Cerebellar nuclear complex (tissue), 1 donor: ENCODE measurements at places on chromosomes 11 and 22.

DNA sequence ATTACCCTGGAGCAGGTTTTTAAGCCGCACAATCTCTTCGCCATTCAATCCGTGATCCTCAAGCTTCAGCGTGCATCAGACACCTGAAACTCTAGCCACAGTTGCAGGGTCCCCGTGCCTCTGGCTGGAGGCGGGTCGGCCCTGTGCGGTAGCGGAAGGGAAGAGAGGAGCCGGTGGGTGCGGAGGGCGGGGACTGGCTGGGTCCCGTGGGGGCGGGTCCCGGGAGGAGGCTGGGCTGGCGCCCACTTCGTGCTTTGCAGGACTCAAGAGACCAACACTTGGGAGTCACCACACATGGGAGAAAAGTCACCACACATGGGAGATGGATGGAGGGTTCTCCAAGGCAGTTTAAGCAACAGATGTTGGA is 772 bp downstream of the C22orf15 start:
- DNase-seq, result no peak

DNA sequence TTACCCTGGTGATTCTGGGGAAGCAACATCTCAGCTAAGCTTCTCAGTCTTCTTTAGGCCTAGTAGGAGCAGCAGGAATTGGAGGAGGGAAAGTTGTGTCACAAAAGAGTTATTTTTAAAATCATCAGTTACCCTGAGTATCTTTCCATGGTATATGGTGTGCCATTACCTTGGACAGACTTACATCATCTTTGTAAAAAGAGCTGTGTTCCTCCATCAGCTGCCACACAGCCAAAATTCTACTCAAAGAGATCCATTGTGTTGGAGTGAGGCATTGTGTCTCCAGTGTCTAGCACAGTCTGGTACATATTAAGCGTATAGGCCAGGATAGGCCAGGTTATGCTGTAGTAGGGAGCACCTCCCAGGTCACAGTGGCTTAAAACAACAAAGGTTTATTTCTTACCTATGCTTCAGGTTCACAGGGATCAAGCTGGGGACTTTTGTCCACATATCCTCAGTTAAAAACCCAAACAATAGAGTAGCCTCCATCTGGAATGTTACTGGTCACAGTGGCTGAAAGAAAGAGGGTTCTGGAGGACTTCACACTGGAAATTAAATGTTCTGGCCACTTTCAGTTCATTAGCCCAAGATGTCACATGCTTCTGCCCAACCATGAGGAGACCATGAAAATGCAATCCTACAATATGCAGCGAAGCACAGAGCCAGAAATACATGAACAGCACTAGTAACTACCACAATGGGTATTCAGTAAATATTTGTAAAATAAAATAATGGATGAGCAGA is 9.9 kb upstream of the TMPRSS5 start:
- DNase-seq, result no peak

GRCh38 chr22:40541300-40541699 is 95.2 kb downstream of the MRTFA start:
- DNase-seq, result no peak

GRCh38 chr11:72924568-72925190 is 110.5 kb downstream of the ATG16L2 start:
- no peak for DNase-seq

GRCh38 chr11:93540896-93541553 is 2.2 kb downstream of the SMCO4 start:
- DNase-seq, result no peak

DNA sequence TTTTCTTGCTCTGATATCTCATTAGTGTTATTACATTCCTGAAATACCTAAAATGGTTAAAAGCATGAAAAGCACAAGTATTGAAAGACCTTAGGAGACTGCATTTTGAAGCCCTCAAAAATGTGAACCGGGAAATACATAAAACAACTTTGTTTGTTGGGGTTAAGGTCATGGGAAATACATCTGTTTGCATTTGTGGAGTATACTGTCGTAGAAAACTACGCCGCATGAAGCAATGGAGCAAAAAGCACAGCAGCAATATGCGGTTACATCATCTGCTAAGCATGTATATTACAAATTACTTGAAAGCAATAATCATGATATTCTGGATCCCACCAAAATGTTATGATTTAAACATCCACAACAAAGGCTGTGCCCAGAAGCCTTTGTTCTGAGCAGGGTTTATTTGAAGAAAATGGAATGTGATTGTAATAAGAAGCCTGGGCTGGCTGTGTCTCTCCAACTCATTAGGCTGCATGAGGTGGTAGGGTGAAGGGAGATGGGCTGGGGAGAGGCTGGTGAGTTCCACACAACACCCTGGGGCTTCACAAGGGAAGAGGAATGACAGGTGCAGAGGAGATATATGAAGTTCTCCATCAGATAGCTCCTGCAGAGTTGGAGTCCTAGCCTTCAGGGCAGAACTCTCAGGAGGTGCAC is 64.7 kb upstream of the LIN7C start:
- no peak for DNase-seq

DNA sequence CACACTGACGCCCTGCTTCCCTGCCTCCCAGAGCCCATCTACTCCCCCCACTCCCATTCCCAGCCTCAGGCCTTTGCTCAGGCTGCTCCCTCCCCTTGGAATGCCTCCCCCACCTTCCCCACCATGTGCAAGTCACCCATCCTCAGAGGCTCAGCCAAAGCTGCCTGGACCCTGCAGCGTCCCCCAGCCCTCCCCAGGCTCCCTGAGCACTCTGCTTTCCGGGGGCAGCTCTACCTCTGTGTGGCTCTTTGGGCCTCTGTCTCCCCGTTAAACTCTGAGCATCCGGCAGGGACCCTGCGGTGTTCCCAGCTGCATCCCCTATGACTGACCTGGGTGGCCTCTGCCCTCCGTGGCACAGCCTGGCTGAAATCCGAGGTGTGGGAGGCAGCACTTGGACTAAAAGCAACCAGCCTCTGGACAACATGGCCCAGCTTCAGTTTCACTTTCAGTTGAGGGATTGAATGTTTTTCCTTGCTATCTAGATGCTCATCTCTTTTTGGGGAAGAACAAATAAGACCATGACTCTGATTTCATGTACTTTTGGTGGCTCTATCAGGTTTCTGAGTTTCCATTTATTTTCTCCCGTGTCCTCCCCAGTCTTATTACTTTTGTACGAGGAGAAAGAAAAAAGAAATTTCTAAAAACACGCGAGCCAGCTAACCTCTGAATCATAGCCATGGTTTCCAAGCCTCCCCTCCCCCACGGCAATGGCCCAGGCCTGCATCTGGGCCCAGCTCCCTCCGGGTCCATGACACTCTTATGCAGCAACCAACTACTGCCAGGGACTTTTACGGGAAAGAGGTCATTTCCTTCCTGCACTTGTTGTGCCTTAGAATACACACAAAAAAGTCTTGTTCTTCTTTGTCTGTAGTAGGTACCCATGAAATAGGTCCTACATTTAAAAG is 3.8 kb downstream of the APOL3 start:
- no peak for DNase-seq

DNA sequence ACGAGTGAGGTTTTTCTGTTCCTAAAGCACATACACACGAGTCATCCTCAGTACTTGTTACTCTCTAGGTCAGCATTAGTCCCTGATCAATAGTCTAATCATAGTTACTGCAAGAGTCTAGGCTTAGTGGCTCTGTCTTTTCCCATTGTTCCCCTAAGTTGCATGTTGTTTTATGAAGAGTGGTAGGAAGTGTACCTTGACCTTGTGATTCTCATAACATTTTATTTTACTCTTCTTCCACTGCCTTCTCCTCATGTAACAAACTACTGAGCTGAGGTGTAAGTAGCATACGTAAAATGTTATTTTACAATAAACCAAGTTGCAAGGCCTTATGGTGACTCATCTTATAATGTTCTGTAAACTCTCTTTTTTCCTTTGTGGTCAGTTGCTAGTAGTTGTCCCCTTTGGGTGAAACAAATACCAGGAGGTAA is 15.0 kb downstream of the METTL15 start:
- DNase-seq, result no peak

DNA sequence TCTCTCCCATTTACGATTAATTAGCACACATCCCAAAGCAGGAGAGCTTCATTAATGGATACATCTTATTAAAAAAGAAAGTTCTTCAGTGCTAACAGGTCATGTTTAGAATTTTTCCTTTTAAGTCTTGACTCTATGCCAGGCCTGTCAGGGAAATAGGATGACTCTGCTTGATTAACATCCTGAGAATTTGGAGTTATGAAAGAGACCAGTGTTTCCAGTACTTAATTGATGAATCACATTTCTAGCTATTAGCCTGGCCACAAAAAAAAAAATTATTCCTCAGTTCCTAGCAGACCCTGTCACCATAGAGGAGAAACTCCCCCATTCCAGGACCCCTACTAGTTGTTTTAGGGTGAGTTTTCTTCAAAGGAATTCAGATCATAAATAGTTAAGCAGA is 23.6 kb upstream of the ME3 start:
- DNase-seq, result no peak

- DNase-seq, result no peak
These were observed 27.9 kb downstream of the SLC25A17 start for GRCh38 chr22:40791241-40791640.

GRCh38 chr11:104152941-104153505 is 10.9 kb downstream of the PDGFD start:
- no peak for DNase-seq

DNA sequence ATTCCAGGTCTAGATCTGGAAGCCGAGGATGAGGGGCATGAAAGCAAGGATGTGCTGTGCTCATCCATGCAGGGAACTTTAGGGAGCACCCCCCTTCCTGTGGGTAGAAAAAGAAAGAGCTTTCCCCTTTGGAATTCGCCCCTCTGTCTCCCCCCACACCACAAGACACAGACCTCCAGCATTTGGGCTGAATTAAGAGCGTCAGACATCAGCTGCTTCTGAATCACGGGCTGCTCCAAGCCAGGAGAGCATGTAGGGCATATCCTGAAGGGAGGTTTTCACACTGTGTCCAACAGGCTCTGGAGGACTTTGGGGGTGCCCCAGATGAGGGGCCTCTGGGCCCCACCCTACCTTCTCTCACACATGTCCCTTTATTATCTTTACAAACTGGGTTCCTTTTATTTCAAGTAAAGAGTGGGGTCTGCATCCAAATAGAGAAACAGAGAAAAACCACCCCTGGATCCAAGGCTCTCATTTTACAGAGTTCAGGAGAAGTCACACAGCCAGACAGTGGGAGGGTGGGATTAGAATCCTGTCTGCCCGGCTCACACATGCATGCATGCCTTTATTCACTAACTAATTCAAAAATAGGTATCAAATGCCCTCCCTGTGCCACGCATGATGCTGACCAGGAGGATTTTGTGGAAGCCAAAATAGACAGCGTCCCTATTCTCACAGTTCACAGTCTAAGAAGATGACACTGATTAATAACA is 52.8 kb downstream of the LRRC32 start:
- DNase-seq, result no peak

GRCh38 chr22:36351921-36352802 is 35.6 kb downstream of the MYH9 start:
- DNase-seq, result no peak

GRCh38 chr22:48478529-48479265 is 1349.0 kb downstream of the BRD1 start:
- DNase-seq, result no peak
